ENCODE measurements at places on chromosomes 4 and X.

GRCh38 chrX:119235051-119235511, 1.0 kb upstream of the PGRMC1 start:
- H3K27me3 ChIP-seq: no peaks in the 10 kb centered on the region
- H3K4me3 ChIP-seq: no peak overlapping the region
- DNase-seq: peak; percentile 66
- H3K36me3 ChIP-seq: no peaks in the 10 kb centered on the region
- H3K4me1 ChIP-seq: no peaks in the 10 kb centered on the region

DNA sequence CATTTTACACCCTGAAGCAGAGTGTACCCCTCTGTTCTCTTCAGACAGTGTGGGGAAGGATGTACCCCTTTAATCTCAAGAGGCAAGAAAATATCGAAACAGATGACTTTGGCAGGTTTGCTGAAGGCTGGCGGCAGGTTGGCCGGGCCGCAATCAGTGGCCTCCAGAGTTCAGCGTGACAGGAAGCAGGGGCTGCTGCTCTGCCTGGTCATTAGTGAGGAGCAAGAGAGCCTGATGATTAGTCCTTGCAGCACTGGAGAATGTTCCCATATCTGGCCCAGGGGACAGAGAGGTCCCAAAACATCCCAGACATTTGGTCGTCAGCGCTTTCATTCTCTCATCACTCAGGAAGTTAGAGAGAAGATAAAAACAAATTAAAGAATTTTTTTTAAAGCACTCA, 352.8 kb downstream of the SPRY1 start:
- no peaks in the 10 kb centered on the region for H3K36me3 ChIP-seq
- H3K4me1 ChIP-seq: peaks cover 4% of the 10 kb centered on the region
- H3K27ac ChIP-seq: peak overlapping the region; percentile 20
- peak; percentile 31 for DNase-seq
- no peak overlapping the region for H3K4me3 ChIP-seq

DNA sequence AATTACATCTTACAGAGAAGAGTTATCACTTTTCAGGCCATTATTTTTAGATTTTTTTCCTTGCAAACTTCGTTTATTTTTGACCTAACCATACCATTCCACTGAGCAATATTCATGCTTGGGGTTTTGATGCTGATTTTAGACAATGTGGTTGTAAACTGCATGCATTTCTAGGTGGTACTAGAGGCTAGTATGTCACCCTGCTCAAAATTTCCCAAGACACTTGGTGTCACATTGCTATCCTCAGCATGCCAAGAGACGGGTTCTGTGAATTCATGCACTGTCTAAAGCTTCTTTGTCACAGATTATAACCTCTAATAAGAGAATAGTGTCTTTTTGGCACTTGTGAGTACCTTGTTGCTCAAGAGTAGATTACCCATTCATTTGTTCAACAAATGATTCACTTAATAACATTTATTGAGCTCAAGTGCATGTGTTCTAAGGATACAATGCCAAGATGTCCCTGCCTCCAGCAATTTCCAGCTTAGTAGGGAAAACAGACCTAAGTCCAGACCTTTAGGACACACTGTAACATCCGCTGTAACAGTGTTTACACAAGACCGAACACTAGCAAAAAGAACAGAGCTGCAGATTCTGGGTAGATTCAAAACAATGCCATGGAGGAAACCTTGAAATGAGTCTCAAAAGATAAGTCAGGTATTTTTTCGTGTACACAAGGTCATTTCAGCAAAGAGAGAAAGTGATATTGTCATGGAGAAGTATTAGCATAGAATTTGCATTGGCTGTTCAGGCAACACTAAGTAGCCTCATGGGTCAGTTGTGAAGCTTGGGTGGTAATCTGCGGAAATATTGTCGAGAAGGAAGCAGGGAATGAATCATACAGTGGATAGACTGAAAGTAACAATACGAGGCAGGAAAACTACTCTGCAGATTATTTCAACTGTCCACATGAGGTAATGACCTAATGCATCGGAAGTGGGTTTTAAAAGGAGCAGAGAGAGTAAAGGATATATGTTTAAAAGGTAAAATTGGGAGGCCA, 515.1 kb upstream of the ZFP42 start:
- H3K27ac ChIP-seq: no peak overlapping the region
- no peak overlapping the region for H3K4me3 ChIP-seq
- H3K27me3 ChIP-seq: no peaks in the 10 kb centered on the region
- no peak for DNase-seq

- no peak overlapping the region for H3K27ac ChIP-seq
- no peak overlapping the region for H3K4me3 ChIP-seq
- H3K27me3 ChIP-seq: no peaks in the 10 kb centered on the region
- no peak for DNase-seq
Measured at GRCh38 chrX:107755721-107756120, 19.9 kb downstream of the TSC22D3 start.

DNA sequence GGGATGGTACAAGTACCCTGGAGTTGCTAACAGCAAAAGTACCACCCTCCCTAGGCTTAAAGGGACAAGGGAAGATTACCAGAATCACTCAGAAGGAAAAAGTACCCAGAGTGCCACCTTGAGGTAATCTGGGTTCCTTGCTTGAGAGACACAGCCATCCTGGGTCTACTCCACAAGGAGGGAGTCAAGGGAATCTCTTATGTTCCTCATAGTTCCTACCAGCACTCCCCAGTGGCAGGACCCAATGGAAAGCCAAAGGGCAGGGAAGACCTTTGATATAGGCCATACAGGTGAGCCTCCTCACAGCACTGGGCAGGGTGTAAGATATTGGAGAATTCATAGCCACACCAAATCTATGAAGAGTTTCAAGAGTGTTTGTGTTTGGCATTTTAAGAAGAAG, 5.7 kb downstream of the IL2 start:
- H3K4me3 ChIP-seq: no peak overlapping the region
- no peaks in the 10 kb centered on the region for H3K4me1 ChIP-seq
- no peak overlapping the region for H3K27ac ChIP-seq
- H3K36me3 ChIP-seq: no peaks in the 10 kb centered on the region
- no peaks in the 10 kb centered on the region for H3K27me3 ChIP-seq

GRCh38 chr4:25229804-25230203, 4.0 kb upstream of the PI4K2B start:
- H3K27ac ChIP-seq: no peak overlapping the region
- H3K27me3 ChIP-seq: no peaks in the 10 kb centered on the region
- H3K4me3 ChIP-seq: no peak overlapping the region
- H3K36me3 ChIP-seq: no peaks in the 10 kb centered on the region
- no peak for DNase-seq

GRCh38 chr4:7967501-7968261, 28.0 kb upstream of the AFAP1 start:
- H3K36me3 ChIP-seq: no peaks in the 10 kb centered on the region
- no peak overlapping the region for H3K27ac ChIP-seq
- no peak overlapping the region for H3K4me3 ChIP-seq
- peaks cover 13% of the 10 kb centered on the region for H3K4me1 ChIP-seq
- DNase-seq: no peak

DNA sequence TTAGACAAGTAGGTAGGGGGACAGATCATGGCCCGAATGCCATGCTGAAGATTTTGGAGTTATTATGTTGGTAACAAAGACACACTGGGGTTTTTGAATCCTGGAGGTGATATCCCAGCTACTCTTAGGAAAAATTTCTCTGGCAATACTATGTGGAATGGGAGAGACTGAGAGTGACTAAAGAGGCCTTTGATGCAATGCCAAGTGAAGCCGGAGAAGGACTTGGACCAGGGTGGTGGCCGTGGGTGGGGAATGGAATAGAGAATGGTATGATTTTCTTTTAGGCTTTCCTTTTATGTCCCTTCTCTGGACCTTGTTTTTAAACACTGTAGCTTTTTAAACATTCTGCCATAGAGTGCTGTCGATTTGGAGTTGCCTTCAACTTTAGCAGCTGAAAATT, 141.6 kb downstream of the DCLK2 start:
- no peaks in the 10 kb centered on the region for H3K4me1 ChIP-seq
- H3K27ac ChIP-seq: no peak overlapping the region
- no peaks in the 10 kb centered on the region for H3K27me3 ChIP-seq
- H3K36me3 ChIP-seq: no peaks in the 10 kb centered on the region
- DNase-seq: no peak

DNA sequence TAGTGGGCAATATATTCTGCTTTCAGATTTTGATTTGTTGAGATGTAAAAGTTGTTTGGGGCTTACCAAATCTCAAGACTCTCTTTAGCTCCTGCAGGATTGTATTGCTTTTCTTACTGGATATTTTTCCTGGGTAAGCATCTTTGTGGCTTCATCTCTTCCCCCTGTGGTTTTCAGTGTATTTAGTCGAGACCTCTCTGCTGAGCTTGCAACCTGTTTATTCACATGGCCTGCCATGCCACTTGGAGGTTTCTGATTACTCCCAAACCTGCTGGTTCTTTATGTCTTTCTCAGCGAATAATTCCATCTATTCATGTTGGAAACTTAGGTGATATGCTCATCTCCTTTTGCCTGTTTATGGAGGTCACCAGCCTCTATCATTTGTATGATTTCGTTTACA, 10.9 kb downstream of the CCNG2 start:
- H3K4me1 ChIP-seq: no peaks in the 10 kb centered on the region
- H3K4me3 ChIP-seq: no peak overlapping the region
- H3K27ac ChIP-seq: no peak overlapping the region
- peaks cover 4% of the 10 kb centered on the region for H3K36me3 ChIP-seq
- no peak for DNase-seq

- DNase-seq: no peak
- no peaks in the 10 kb centered on the region for H3K4me1 ChIP-seq
- H3K27ac ChIP-seq: no peak overlapping the region
- H3K4me3 ChIP-seq: no peak overlapping the region
- H3K36me3 ChIP-seq: no peaks in the 10 kb centered on the region
Measured at GRCh38 chr4:151256134-151256533, 20.8 kb upstream of the PRSS48 start.

Data from mesendoderm (in vitro differentiated cells).